ENCODE measurements at places on chromosomes 11 and 22.

- DNase-seq, result no peak
These were observed 55.7 kb upstream of the OR5AN1 start for GRCh38 chr11:59302991-59303390.

- DNase-seq, result peak; percentile 79
These were observed at the start of gene ASPHD2 for GRCh38 chr22:26428515-26429457. TSS of gene ASPHD2 (plus strand) at chr22:26429260. CDS start at chr22:26433616, 4,356 bp downstream.

DNA sequence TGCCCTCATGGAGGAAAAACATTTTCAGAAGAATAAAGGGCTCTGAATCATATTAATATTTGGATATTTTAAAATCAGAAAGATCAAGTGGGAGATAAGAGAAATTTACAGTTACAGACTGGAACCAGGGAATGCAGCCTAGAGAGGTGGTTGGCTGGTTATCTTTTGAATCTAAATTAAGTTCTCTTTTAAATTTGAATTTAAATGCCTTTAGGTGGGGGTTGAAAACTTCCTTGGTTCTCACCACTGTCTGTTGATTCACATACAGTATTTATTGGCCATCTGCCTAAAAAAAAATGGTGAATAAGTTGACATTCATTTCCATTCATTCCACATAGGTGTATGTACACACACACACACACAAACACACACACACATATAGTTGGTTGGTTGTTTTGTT lies 35.7 kb upstream of the PTPRJ start:
- no peak for DNase-seq

DNA sequence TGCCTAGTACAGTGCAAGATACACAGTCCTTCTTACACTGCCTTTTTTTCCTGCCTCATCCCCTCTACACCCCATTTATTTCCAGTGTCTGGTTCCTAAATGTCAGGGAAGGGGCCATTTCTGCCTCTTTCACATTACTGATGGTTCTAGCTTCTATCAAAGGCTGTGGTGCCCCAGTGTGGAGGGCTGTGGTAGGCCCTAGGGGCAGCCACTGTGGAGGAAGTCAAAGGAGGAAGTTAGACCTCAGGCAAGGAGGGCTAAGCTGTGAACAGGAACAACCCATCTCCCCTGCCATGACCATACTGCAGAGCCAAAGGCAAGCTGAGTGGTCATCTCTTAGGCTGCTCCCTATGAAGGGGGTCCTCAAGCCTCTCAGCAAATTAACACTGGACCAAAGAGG lies 81.9 kb upstream of the CRTAM start:
- peak; percentile 46 for DNase-seq

- no peak for DNase-seq
These were observed 29.4 kb downstream of the GRIK4 start for GRCh38 chr11:120540744-120541465.

GRCh38 chr22:44916281-44917231 lies 93.2 kb downstream of the PHF21B start:
- no peak for DNase-seq

- no peak for DNase-seq
These were observed 36.2 kb downstream of the C22orf42 start for GRCh38 chr22:32122899-32123298.

- DNase-seq, result no peak
These were observed 106.4 kb upstream of the SLC5A12 start for GRCh38 chr11:26828288-26828687.

DNA sequence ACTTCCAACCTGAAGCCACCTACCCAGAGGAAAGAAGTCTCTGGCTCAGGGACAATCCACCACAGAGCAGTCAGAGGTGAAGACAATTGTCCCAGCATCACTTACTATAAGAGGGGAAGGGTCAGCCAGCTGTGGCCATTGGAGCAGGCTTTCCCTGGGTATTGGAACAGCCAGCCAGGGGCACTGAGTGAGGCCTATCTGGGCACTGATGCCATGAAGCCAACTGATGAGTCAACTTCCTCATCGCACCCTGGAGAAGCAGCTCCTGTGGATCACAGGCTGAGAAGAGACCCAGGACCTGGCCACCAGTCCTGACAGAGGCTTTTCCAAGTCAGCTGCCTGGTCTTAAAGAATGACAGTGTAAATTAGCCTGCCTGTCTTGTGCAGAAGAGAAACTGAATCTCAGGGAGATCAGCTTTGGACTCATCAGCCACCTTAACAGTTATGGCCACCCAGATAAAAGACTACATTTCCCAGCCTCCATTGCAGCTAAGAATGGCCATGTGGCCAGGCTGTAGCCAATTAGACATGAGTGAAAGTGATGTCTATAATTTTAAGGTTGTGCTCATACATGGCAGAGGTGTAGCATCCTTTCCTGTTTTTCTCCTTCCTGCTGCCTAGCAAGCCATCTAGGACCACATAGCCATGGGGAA lies 19.0 kb downstream of the CHST1 start:
- DNase-seq, result no peak

- no peak for DNase-seq
These were observed 42.9 kb upstream of the SHISAL1 start for GRCh38 chr22:44355716-44356070.

GRCh38 chr11:130213143-130213978 lies 53.8 kb downstream of the ST14 start:
- peak; percentile 77 for DNase-seq

DNA sequence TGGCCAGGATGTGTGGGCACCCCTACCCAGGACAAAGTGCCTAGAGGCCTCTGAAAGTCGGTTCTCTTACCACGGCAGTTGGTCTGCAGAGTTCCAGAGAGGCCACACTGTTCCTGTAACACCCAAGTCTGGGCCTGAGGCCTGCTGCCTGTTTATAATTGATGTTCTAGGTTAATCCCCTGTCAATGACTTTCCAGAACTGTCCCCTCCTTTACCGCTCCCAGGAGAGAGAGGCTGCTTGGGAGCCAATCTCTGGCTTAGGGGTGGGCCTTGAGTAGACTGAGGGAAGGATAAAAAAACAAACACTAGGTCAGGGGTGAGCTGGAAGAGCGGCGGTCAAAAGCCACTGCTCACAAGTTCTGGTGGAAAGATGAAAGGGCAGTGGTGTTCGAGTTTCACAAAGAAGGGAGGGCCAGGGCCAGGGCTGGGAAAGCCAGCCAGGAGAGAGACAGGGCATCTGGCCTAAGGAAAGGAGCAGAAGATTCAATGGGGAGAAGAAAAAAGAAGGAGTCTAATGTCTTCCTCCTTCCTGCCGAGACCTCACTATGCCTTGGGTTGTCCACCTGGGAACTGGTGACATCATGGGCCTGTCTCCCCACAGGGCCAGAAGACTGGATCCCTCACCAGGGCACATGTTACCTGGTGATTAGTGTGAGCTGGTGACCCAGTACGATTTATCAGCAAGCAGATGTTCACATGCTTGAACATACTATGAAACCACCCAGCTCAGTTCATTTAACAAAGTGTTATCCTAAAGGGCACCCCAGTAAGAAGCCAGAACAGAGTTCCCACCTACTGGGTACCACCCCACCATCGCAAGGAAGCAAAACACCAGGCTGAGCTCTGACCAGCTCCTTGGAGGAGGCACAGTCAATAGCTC lies 50.2 kb downstream of the PC start:
- no peak for DNase-seq

DNA sequence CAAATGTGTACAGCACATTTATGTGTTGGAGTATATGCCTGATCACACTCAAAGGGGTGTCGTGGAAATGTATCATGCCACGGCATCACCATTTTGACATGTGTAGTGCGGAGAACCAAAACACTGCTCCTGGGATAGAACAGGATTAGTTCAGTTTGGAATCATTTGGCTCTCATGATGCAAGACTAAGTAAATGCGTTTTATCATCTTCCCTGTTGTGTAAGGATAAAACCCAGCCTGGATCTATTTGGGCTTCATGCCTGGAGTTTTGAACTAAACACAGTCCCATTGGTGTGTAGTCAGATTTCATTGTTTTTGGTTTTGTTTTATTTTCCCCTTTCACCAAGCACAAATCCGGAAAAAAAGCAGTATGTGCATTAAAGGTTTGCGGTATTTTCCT lies 574.3 kb downstream of the NTM start:
- no peak for DNase-seq

DNA sequence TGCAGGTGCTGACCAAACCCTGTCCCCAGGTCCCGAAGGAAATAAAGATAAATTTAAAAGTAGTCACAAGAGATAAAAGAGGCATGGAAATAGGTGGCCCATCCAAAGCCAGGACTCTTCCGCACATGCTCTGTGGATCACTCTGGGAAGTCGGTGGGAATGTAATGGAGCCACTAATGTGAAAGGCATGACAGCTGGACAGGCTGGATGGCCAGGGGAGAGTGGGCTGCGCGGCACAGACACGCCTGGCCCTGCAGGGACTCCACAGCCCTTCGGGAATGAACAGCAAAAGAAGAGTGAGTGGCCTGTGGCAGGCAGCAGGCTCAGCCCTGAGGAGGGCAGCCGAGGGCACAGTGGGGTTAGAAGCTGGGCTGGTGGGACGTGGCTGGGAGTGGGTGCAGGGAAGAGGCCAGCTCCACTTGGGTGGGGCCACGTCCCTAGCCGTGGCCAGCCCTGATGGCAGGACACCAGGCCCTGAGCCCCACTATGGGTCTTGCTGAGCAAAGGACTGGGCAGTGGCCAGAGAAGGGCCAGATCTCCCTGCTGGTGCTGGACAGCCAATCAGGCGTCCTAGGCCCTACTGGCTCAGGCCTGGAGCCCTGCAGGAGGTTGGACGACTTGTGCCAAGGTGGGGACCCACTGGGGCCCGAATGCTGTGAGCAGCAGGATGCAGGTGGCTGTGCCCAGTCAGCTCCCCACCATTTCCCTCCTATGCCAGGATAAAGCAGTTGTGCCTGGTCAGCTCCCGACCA lies 31.3 kb upstream of the GNB1L start:
- peak; percentile 17 for DNase-seq

DNA sequence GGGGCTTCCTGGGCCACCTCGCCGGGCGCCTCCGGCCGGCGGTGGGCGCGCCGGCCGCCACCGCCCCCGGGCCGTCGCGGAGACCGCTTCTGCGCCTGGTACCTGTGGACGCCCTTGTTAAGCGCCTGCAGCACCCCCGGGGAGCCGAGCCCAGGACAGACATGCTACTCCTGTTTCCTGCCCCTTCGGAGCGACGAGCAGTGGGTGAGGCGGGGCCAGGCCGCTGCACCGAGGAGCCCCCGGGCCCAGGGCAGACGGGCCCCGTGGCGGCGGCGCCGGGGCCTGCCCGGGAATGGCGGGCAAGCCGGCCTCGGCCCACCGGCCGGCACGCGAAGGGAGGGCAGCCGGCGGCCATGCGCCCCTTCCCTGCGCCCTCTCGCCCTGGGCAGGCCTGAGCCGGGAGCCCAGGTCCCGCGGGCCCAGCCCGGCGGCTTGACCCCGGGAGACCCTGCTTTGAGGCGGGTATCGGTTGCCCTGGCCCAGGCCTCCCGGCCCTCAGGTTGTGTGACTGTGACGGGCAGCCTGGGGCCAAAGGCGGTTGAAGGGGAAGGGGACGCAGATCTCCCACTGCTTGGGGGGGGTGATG lies 789 bp upstream of the KDM2A start:
- DNase-seq, result peak; percentile 52

- no peak for DNase-seq
These were observed 111.6 kb downstream of the NTM start for GRCh38 chr11:131481971-131482370.

DNA sequence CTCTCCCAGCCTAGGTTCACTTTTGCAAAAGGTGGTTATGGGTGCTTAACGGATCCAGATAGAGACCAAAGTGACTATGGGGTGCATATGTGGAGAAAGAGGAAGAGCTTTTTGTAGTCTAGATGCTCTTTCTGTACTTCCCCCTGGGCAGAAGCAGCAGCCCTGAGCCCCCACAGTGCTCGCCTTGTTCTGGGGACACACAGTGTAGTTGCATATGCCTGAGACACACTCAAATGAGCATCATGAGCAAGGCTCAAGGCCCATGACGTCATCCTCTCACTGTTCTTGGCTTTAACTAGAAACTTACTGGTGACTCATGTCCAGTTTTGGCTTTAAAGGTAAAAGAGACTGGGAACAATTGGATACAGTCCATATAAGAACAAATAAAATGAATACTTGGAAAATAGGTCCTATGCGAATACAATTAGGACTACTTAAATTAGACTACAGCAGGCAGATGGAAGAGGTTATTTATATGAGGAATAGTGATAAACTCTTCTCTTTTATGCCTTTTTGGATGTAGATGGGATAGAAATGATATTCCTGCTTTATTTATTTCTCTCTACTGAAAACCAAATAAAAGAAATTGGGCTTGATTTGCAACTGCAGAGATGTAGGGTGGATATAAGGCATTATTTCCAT lies 20.1 kb upstream of the PEX26 start:
- DNase-seq, result no peak

- DNase-seq, result no peak
These were observed 9.8 kb upstream of the PSMA1 start for GRCh38 chr11:14529951-14530350.

DNA sequence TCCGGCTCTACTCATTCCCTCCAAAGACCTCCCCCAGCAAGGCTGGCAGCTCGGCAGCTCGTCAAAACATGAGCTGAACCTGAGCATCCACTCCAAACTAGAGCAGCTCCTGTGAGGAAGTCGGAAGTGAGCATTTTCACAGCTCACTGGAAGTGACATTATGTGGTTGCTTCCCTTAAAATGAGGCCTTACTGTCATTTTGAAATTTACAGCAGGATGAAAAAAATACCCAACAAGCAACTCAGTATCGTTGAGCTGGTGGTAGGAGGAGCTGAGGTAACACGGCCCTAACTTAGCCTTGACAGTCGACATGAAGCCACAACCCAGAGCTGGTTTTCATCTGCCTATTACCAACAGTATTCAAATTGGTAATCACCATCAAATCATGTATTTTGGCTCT lies 38.0 kb upstream of the ARFGAP3 start:
- DNase-seq, result no peak

- no peak for DNase-seq
These were observed 94.5 kb downstream of the RPS6KA4 start for GRCh38 chr11:64453466-64453865.

DNA sequence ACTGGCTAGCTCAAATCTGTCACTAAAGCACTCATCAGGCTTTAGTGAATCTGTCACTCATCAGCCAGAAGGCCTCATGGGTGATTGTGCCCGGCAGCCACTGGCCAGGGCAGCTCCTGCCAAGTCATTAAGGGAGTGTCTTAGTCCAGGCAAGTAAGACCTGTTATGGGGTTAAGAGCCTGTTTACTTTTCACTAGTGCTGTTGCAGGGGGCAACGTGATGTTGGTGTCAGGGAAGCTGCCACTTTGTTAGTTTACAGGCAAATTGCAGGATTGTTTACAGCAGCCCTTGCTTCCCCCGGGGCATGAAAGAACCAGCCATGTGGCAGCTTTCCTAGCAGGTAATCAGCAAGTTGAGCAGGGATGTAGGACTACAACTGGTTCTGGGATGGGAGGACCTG lies 155.6 kb upstream of the NCAM1 start:
- no peak for DNase-seq

GRCh38 chr22:44179989-44180705 lies 578 bp upstream of the PARVG start:
- DNase-seq, result no peak

GRCh38 chr22:24325105-24325757 lies 54.6 kb downstream of the SPECC1L start:
- no peak for DNase-seq

DNA sequence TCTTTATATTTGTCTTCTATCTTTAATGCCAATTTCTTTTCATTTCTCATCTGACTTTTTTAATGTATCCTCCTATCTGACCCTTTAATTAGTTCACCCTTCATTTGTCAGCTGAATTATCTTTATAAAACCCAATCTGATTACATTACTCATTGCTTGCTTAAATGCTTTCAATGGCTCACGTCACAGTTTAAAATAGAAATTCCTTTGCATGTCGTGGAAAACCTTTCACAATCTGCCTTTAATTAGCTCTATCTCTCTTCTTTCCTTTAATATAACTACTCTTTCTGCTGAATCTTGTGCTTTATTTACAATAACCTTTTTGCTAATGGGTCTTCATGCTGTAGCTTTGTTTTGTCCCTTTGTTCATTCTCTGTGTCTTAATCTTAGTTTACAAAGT lies 125.7 kb downstream of the DYNC2H1 start:
- DNase-seq, result no peak
